Activated naive CD4-positive, alpha-beta T cell (primary cell): ENCODE measurements at places on chromosomes 7 and 10.

DNA sequence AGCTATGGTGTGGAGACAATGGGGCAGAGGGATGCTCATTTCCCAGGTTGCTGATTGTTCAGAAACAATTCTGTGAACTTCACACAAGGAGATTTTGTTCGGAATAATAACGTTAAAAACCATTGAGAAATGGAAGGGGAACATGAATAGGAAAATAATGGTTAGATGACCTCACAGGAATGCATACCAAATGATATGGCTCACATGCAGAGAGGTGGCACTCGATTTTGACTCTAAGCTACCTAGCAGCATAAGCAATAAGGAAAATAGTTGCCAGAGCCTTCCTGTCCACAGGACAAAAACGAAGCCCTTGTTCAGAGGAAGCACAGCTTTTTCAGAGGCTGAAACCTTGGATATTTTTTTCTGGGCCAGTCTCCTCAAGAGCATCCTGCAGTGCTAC, 293.1 kb downstream of the ZEB1 start:
- DNase-seq = no peak

DNA sequence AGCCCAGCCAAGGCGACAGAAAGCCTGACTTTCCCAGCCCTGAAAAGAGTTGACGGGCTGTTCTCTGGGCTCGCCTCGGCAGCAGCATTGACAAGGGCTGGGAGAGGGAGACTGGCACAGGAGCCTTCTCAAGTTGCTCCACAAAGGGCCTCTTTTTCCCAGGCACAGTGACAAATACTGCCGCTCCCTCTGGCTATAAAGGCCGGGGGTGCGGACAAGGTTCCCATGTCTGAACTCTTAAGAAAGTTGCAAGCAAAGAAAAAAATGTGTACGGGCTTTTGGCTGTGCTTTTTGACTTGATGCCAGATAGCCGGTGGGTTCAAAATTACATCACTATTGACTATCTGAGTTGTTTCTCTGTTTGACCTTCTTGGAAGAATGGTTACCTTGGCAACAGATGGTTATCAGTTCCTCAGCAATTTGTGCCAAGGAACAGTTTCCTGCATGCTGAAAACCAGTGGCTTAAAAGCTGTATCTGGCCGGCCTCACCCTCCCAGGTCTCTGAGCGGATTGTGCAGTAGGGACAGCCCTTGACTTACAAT, 115.9 kb upstream of the EEPD1 start:
- no peak for DNase-seq

GRCh38 chr10:23505797-23506465, 67.1 kb downstream of the OTUD1 start:
- no peak for DNase-seq

DNA sequence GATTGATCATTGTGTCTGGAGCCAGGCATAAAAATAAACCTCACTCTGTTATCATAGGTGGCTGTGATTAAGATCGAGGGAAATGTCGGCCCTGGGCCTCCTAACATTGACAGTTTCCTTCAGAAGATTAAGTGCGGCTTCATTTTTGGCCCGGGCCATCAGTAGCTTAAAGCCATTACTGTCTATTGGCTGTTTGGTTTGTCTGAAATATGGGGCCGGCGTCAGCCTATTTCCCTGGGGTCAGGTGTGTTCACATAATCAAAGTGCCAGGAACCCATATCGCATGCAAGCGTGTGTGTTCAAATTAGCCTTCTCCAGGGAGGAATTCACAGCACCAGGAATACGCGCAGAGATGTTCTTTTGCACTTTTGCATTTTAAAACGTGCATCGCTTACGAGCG, 114.7 kb downstream of the CUX1 start:
- DNase-seq = no peak

DNA sequence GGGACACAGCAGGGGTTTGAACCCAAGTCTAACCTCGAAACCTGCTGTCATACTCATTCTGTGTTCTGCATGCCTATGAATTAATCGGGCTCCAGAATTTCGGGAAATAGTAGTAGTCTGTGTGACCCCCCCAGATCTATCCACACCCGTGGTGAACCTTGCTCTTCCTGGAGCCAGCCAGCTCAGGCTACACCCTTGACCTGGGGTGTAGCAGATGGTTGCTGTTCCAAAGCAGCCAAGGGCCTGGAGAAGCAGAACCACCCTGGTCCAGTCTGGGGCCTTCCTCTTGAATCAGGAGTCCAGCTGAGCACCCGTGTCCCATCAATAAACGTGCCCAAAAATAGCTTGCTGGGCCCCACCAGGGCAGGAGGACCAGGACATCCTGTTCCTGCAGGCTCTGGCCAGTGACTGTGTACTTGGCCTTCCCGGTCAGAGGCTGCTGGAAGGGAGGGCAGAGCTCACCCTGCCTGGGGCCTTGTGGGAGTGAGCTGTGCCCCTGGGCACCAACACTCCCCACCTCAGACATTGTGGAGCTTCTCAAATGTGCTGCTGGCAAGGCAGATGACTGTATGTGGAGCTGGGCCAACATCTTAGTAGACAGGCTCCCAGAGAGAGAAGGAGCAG, 101.2 kb upstream of the ZNF716 start:
- no peak for DNase-seq

DNA sequence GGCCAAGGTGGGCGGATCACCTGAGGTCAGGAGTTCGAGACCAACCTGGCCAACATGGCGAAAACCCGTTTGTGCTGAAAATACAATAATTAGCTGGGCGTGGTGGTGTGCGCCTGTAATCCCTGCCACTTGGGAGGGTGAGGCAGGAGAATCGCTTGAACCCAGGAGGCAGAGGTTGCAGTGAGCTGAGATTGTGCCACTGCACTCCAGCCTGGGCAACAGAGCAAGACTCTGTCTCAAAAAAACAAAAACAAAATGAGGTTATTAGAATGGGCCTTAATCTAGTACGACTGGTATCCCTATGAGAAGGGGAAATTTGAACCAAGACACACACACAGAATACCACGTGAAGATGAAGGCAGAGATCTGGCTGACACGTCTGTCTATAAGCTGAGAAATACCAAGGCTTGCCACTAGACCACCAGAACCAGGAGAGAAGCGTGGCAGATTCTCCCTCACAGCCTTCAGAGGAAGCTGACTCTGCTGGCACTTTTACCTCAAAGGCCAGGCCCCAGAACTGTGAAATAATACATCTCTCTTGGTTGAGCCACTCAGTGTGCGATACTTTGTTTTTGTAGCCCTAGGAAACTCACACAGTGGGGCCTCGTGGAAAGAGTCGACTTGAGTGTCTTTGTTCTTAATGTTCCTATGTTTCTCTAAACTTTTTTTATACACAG, 59.6 kb downstream of the TMEM209 start:
- no peak for DNase-seq

GRCh38 chr7:143390104-143390772, 9.1 kb downstream of the ZYX start:
- DNase-seq = no peak

- DNase-seq = no peak
Measured at GRCh38 chr7:95047291-95047690, 139.9 kb downstream of the PPP1R9A start.

- peak; percentile 51 for DNase-seq
Measured at GRCh38 chr7:50266635-50267386, 37.7 kb upstream of the IKZF1 start.

DNA sequence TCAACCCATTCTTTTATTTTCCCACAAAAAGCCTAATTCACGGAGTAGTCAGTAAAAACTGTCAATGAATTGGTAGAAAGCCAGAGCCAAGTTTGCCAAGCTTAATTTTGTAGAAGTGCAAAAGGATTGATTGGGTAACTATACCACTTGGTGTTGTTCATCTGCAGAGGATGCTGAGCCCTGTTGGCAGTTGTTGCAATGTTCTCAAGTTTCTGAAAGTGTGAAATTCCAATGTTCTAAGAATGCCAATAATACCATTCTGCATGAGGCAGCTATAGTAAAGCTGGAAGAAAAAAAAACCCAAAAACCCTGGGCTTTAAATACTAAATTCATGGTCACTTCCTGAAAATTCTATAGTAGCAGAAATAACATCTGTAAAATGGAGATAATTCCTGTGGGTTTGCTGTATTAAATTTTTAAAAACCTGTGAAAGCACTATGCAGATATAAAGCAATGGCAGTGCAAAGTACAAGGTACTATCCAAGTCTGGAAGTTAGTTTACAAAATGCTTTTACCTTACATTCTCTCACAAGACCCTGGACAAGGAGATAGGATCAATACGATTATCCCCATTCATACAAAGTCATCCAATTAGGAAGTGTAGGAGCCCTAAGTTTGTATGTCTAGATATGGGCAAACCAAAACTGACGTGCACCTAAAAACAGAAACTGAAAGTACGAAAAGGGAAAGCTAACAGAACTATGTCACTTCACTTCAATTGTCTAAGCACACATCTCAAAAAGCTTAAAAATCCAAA, 6.0 kb upstream of the PON1 start:
- DNase-seq = no peak

GRCh38 chr7:92653136-92653535, 62.9 kb upstream of the FAM133B start:
- DNase-seq = no peak

DNA sequence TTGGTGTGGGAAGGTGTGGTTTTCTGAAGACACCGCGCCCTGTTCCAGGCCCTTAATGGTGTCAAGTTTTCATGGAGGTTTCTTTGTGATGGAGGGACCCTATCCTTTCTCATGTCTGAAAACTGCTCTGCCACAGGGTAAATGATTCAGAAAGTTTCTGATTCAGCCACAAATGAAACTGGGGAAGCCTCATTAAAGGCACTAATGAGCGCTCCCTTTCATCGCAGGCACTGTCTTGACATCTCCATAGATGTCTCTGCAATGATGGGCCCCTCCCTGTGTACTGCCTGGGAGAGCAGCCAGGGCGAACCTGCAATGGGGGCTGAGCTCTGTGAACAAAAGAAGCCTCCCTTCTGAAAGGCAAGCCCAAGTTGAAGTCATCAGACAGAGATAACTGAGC, 355.3 kb downstream of the PRPF18 start:
- DNase-seq = no peak
